Mesothelial cell of epicardium (in vitro differentiated cells): ENCODE measurements at places on chromosomes 11 and 22. TPM values are rescaled to one million over a fixed set of nuclear protein-coding genes. Genes with fewer than 3 reads are reported as not detected.

- no peaks in the 10 kb centered on the region for H3K36me3 ChIP-seq
- DNase-seq, result no peak
- H3K4me3 ChIP-seq, result no peak overlapping the region
- H3K4me1 ChIP-seq, result peaks cover 10% of the 10 kb centered on the region
Observed at GRCh38 chr11:115963156-115963555, 458.9 kb upstream of the CADM1 start.

GRCh38 chr11:79897896-79898295 lies 457.1 kb upstream of the TENM4 start:
- no peaks in the 10 kb centered on the region for H3K4me1 ChIP-seq
- peaks cover 9% of the 10 kb centered on the region for H3K27me3 ChIP-seq
- DNase-seq, result no peak
- H3K27ac ChIP-seq, result no peak overlapping the region
- H3K4me3 ChIP-seq, result no peak overlapping the region
- no peaks in the 10 kb centered on the region for H3K36me3 ChIP-seq

The PGA5 gene
- not detected in 3 replicates for total RNA-seq

The SCN2B gene
- total RNA-seq, result 2.3 to 2.5 TPM (median 2.4 TPM) in 3 replicates
